ENCODE measurements at places on chromosomes 16 and 17. TPM values are rescaled to one million over a fixed set of nuclear protein-coding genes. Genes with fewer than 3 reads are reported as not detected.

GRCh38 chr16:88891083-88891482, 24.6 kb upstream of the PABPN1L start:
- DNase-seq = no peak

CLEC10A gene
- total RNA-seq = 0.45 TPM

PARD6A gene
- 11.1 TPM for total RNA-seq

HBA2 gene
- total RNA-seq = not detected

PALB2 gene
- total RNA-seq = 20.2 TPM

- DNase-seq = no peak
Measured at GRCh38 chr16:80300456-80300855, 240.3 kb upstream of the DYNLRB2 start.

NGFR gene
- 0.50 TPM for total RNA-seq

GRCh38 chr16:1771188-1771863, at the start of gene NME3:
Gene NME3, minus strand, starts transcription at chr16:1771543. Its CDS starts 9 bp downstream, at chr16:1771534.
- peak; percentile 89 for DNase-seq

DNA sequence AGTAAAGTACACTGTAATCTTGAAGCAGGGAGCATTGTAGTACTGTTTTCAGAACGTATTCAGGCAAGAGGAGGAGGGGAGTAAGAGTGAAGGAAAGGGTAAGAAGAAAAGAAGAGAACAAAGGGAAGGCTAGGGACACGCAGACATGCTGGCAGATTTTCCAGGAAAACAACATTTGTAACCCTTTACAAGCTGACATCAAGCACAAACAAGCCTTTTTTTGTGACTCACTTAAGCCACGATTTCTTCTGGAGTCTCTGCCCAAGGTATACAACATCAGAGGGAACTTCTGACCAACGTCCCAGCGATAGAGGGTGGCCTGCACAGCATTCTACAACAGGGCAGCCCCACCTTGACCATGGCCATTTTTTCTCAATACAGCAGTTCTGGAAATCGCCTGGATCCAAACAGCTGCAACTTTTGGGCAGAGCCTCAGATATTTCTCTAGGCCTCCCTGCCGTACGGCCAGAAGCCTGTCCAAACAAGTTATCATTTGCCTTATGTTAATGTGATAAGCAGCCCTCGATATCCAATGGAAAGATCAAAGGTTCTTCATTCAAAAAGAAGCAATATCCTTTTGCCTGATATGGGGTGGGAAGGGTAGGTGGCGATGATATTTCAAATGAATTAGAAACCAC, 247.3 kb downstream of the ZFHX3 start:
- DNase-seq = no peak

MEOX1 gene
- 5.2 TPM for total RNA-seq

DNA sequence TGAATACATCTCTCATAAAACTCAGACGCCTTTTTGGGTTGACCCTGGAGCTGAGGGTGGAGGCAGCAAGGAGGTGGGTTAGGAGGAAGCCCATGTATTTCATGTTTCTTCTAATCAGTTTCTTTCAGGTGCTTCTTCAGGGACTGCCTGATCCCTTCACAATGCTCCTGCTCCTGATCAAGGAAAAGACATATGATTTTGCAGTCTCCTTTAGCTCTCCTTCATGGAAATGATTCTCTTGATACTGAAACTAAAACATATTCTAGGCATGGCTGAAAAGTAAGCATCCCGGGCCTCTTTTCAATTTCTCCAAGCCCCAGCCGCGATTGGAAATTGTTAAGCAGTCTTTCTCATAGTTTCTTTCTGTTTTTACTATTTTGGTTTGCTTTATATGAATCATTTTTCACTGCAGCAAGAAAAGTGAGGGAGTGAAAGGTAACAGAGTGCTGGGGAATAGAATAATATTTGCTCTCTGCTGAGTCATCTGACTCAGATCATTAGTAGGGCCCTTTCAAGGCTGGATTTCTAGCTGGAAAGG, 730.7 kb downstream of the CDH11 start:
- DNase-seq = no peak

- no peak for DNase-seq
Measured at GRCh38 chr17:3905017-3905520, 11.2 kb downstream of the P2RX1 start.

PPP1R27 gene
- total RNA-seq = not detected

DNA sequence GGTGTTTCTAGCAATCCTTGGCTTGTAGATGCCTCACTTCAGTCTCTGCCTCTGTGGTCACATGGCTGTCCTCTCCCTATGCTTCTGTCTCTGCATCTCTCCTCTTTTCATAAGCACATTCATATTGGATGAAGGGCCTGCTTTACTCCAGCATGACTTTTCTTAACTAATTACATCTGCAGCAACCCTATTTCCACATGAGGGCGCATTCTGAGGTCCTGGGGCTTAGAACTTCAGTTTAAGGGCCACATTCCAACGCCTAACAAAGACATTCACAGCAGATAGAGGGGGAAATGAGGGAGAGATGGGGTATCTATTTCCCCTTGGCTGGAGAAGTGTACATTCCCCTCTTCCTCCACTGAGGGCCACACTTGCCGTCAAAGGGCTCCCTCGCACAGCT, 489.1 kb upstream of the SALL1 start:
- no peak for DNase-seq

DNA sequence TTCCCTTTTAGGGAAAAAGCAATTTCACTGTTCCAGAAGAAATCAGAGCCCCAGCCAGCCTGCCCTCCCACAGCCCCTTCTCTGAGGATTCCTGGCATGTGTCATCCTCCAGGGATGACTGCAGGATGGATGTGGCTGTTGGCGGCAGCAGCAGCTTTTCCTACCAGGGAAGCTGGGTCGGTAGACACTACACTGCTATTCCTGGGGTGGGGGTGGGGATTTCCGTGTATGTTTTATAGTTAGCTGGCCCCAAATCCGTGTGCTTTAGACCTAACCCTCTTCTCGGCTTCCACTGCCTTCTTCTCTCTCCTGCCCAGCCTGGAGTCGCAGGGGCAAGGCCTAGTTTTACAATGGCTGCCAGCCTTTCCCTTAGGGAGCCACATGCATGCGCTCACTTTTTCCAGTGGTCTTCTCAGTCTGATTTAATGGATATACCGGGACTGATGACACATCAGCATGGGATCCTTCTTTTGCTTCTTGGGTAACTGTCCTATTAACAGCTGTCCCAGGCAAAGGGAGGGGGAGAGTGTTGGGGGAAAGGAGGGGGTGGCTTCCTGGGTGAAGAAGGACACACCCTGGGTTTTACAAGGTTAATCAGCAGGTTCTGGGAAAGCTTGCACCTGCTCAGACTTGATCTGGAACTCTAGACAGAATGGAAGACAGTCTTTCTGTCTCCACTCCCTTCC, 2.7 kb upstream of the NFE2L1 start:
- DNase-seq = no peak

DNA sequence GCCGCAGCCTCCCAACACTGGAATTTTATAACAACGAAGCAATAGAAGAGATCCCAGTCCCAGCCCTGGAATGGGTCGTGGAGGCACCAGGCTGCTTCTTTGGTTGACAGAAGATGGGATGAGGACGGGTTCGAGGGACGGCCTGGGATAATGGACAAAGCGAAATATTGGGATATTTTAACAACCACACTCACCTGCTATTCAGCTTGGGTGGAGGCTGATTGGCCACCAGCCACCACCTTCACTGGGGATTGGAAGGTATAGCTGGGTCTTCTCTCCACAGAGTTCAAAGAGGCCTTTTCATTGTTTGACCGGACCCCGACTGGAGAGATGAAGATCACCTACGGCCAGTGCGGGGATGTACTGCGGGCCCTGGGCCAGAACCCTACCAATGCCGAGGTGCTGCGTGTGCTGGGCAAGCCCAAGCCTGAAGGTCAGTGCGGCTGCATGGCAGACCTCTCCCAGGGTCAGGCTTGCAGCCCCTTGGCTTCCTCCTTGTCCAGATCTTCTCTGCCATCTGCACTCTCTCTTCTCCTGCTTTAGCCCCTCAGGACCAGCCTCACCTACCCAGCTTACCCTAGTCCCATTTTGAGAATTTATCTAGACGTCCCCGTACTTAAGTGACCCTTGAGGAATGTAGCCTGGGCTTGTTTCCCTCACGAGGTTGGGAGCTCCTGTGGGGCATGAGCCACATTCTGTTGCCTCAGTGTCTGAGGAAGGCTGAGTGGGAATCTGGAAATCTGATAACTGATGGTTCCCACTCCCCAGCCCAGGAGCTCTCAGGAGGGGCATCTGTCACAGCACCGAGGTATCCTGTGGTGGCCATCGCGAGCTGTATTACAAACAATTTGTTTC, 10.7 kb downstream of the MYL4 start:
- DNase-seq = no peak

VPS9D1 gene
- total RNA-seq = 10.3 TPM

DNA sequence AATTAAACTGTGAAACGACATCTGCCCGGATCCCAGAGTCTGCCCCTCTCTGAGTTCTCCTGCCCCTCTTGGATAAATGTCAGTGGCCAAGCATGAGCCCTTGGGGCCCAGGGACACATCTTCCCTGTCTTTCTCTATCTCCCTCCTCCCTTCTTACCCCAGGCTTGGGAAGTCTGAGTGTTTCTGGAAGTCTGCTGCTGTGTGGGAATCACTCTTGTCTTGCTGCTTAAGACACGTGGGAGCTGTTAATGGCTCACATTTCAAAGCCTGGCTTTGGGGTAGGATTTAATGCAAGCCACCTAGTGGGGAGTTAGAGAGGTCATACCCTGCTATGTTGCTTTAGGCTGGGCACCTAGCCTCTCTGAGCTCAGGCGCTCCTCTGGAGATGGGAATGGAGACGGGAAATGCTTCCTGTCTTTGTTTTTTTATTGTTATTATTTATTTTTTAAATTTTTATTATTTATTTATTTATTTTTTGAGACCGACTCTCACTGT, 218.5 kb upstream of the CIBAR2 start:
- DNase-seq = no peak

IRF8 gene
- 30.8 TPM for total RNA-seq

GRCh38 chr17:81483862-81484194, 28.8 kb downstream of the ACTG1 start:
- DNase-seq = no peak

DNA sequence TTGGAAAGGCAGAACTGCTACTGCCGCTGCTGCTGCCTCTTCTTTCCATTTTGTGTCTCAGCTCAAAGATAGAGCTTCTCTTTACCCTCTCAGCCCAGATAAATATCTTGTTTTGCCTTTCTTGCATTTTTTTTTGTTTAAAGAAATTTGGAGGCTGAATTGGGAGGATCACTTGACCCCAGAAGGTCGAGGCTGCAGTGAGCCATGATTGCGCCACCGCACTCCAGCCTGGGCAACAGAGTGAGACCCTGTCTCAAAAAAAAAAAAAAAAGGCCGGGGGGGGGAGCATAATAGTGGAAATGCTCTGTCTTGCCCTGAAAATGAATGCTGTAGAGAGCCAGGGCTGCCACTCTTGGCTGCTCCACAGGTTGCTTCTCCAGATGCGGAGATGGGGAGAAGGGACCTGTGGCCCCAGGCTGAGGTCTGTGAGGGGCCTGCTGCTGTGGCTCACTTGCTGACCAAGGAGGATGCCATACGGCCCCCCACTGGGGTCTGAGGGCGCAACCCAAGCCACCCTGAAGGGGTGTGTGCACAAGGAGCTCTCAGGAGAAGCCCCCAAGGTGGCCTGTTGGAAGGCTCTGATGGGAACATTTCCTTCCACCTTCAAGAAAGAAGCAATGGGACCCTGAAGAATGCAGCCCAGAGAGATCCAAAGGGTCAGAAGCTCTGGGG, 21.5 kb upstream of the G6PC1 start:
- DNase-seq = no peak

SOCS1 gene
- total RNA-seq = 176 TPM

- DNase-seq = no peak
Measured at GRCh38 chr17:44079877-44080821, 9.6 kb downstream of the G6PC3 start.

NPIPB6 gene
- total RNA-seq = 2.4 TPM
